ENCODE measurements at places on chromosomes 4 and X.
A peak's percentile ranks its signal among the peaks of the same experiment; 100 is the strongest.

DNA sequence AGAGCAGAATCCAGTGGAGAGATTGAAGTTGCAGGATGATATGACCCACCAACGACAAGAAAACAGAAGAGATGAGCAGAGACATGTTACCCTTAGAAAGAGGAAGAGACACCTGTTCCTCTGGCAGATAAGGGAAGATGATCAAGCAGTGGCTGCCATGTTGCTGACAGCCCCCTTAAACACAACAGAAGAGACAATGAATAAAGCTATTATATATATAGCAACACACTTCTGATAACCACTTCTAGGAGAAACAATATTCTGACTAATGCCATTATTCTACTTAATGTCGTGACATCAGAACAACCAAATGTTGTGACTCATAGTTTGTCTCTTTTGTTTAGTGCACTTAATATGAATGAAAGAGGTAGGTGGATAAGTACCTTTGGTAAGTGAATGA is 44.9 kb downstream of the SH3RF1 start:
- H3K27ac ChIP-seq, result peak overlapping the region; percentile 80
- H3K36me3 ChIP-seq, result peaks cover 30% of the 10 kb centered on the region
- H3K4me3 ChIP-seq, result no peak overlapping the region
- no peaks in the 10 kb centered on the region for H3K27me3 ChIP-seq
- no peak for DNase-seq

DNA sequence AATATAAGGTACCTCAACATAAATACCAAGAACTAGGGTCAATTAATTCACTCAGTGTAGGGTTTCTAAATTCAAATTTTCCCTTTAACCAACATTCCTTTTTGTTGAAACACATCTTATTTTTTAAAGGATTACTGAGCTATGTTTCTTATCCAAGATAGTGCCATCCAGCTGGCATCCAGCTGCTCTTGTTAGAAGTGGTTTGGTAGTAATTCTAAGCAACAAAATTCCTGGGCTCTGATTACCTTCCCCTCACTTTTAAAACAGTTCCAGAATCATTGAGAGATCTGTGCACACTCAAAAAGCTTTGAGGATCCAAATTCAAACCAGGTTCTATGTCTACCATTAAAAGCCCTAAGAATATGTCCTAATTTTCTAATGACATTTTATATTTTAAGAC is 583.7 kb downstream of the TRIML1 start:
- H3K27ac ChIP-seq, result no peak overlapping the region
- no peaks in the 10 kb centered on the region for H3K27me3 ChIP-seq
- no peak overlapping the region for H3K4me3 ChIP-seq
- H3K4me1 ChIP-seq, result no peaks in the 10 kb centered on the region
- DNase-seq, result no peak
- no peaks in the 10 kb centered on the region for H3K36me3 ChIP-seq

GRCh38 chrX:131942034-131942433 is 81.1 kb upstream of the STK26 start:
- H3K4me3 ChIP-seq, result no peak overlapping the region
- no peaks in the 10 kb centered on the region for H3K4me1 ChIP-seq
- no peak overlapping the region for H3K27ac ChIP-seq
- peaks cover 8% of the 10 kb centered on the region for H3K27me3 ChIP-seq

DNA sequence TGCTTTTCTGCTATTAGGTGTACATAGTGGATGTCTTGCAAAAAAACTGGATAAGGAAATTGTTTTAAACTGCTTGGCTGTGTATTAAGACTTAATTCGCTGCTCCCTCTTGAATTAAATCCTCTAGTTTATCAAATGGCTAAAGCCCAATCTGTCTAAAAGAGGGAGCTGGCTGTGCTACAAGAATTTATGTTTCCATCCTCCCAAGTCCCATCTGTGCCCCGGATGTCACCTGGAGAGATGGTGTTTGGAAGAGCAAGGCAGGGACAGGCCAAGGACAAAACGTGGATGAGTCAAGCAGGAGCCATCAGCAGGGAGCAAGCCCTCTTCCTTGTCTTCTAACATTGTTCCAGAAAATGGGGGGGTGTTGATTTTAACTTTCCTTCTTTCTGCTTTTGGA is 171.3 kb upstream of the LCORL start:
- DNase-seq, result no peak
- no peak overlapping the region for H3K27ac ChIP-seq
- H3K36me3 ChIP-seq, result no peaks in the 10 kb centered on the region
- H3K4me3 ChIP-seq, result no peak overlapping the region
- H3K27me3 ChIP-seq, result no peaks in the 10 kb centered on the region

DNA sequence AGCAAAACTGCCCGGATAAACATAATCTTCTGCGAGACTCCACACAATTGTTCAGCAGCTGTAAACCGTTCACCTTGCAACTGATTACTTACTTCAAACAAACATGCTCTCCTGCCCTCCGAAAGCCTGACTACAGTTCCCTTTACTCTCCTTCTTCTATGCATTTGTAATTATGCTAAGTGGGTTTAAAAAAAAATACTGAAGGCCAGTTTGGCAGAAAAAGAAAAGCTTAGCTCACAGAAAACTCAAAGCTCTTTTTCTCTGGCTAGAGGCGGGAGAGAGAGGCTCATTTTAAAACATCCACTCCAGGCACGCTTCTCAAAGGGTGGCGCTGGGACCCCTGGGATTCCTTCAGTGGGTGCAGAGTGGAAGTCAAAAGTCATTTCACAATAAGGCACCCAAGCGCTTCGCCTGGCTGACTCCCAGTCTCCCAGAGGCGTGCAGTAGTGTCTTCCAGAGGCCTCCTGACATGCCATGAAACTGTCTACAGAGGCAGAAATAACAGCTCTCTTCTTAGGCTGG is 1.9 kb downstream of the DHRSX start:
- DNase-seq, result no peak
- peaks cover 17% of the 10 kb centered on the region for H3K4me1 ChIP-seq
- H3K27ac ChIP-seq, result peak overlapping the region; percentile 31
- peaks cover 12% of the 10 kb centered on the region for H3K36me3 ChIP-seq
- H3K27me3 ChIP-seq, result no peaks in the 10 kb centered on the region

DNA sequence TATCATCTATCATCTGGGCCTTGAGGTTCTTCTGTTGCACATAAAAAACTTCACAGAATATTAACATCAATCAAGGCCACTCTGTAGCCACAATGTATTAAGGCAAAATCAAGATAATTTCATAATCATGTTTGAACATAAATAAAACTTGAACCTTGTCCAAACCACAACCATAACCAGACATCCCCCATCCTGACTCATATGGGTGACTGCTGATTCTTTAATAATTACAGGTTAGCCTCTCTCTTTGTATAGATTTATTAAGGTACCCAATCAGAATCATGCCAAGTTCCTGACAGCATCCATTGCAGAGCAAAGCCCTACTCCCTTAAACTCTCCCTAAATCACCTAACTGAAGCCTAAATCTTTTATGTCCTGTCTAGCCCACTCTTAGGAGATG is 16.7 kb upstream of the AREG start:
- no peaks in the 10 kb centered on the region for H3K27me3 ChIP-seq
- no peak overlapping the region for H3K4me3 ChIP-seq
- no peak overlapping the region for H3K27ac ChIP-seq

GRCh38 chrX:47749185-47749967 is 87.3 kb upstream of the ZNF81 start:
- no peaks in the 10 kb centered on the region for H3K36me3 ChIP-seq
- no peaks in the 10 kb centered on the region for H3K4me1 ChIP-seq
- H3K27me3 ChIP-seq, result peaks cover 11% of the 10 kb centered on the region
- H3K27ac ChIP-seq, result no peak overlapping the region
- H3K4me3 ChIP-seq, result no peak overlapping the region

- no peaks in the 10 kb centered on the region for H3K4me1 ChIP-seq
- peaks cover 78% of the 10 kb centered on the region for H3K36me3 ChIP-seq
- no peak for DNase-seq
- no peak overlapping the region for H3K4me3 ChIP-seq
Measured at GRCh38 chr4:10074767-10075105, 41.9 kb downstream of the WDR1 start.

DNA sequence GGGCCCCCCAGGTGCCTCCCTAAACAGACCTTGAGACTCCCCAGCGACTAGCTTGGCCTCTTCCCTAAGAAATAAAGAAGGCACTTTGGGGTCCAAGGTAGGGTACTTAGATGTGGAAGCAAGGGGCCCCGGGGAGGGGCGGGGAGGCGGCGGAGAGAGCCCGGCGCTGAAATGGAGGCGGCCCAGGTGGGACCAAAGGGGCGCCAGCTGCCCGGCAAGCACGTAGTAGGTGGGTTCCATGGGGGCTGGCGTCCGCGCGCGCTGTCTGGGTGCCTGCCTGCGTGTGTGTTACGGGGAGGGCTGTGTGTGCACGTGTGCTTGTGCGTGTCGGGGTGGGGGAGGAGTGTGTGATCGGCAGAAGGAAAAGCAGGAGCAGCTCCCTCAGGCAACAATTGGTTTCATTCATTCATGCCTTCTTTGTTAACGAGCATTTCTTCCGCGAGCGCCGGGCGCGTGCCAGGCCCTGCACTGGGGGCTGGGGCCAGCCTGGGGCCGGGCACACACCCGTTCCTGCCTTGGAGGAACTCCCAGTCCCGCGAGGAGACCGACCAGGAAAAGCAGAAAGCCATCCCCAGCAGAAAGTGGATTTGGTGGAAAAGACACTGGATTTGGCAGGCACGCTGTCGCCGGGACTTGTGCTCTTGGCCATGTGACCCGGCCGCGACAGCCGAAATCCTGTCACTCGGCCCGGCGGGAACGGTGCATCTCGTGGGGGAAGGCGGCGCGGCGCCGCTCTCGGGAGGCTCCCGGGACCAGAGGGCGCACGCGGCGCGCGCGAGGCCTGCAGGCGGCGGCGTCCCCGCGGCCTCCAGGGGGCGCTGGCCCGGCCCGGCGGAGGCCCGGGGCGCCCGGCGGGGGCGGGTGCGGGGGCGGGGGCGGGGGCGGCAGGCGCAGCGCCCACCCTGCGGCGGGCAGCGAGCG is 3.3 kb upstream of the DUSP9 start:
- H3K27ac ChIP-seq, result no peak overlapping the region
- H3K36me3 ChIP-seq, result no peaks in the 10 kb centered on the region
- H3K4me1 ChIP-seq, result no peaks in the 10 kb centered on the region

DNA sequence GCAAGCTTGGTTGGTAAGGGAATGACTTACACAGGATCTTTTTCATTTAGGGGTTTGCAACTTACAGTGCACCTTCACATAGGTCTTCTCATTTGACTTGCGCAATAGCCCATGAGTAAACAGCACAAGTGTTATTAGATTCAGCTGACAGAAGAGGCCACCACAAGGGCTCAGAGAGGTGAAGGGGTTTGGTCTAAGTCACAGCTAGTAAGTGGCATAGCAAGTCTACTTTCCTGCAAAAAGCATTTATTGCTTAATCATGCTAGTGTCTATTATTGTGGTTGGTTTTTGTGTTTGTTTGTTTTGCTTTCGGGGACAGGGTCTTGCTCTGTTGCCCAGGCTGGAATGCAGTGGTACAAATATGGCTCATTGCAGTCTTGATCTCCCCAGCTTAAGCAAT is 83.3 kb downstream of the SPRY1 start:
- H3K4me3 ChIP-seq, result no peak overlapping the region
- DNase-seq, result no peak
- no peaks in the 10 kb centered on the region for H3K27me3 ChIP-seq
- H3K36me3 ChIP-seq, result no peaks in the 10 kb centered on the region

DNA sequence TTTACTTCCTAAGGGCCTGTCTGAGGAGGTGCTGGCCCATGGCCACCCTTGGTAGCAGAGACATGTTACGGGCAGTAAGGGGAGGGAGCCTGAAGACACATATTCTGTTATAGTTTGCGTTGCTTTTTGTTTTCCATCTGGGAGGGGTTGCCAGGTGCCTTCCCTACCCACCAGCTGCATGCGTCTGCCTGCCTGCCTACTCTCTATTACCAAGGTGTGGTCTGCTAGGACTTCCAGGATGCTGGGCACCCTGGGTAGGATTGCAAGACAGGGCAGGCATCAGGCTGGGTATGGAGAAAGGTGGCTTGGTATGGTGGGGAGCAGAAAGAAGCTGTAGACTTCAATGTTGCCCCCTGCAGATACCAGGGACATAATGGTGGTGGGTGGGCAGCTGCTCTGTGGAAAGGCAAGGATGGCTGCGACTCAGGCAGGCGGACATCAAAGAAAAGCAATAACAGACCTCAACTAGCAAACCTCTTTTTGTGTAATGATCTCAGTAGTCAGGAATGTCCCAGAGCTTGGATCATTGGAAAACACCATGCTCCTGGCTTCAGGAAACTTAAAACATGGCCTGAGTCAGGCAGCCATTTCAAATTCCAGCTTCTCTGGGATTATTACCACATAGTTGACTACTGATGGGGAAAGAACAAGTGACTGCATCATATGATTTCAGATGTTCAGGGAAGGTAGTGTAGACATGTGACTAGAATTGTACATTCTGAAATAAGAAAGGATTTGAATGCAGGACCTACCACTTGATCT is 67.8 kb downstream of the HOPX start:
- no peak overlapping the region for H3K4me3 ChIP-seq
- H3K27ac ChIP-seq, result no peak overlapping the region
- H3K36me3 ChIP-seq, result no peaks in the 10 kb centered on the region
- H3K27me3 ChIP-seq, result no peaks in the 10 kb centered on the region

GRCh38 chr4:163554870-163555465 is 60.5 kb downstream of the TMA16 start:
- H3K4me1 ChIP-seq, result peaks cover 2% of the 10 kb centered on the region
- peak; percentile 23 for DNase-seq
- no peak overlapping the region for H3K4me3 ChIP-seq
- peaks cover 33% of the 10 kb centered on the region for H3K27me3 ChIP-seq
- no peaks in the 10 kb centered on the region for H3K36me3 ChIP-seq
- H3K27ac ChIP-seq, result no peak overlapping the region

GRCh38 chr4:3491681-3492405 is 28.7 kb downstream of the DOK7 start:
- H3K27ac ChIP-seq, result no peak overlapping the region
- no peaks in the 10 kb centered on the region for H3K36me3 ChIP-seq
- H3K4me1 ChIP-seq, result no peaks in the 10 kb centered on the region
- H3K27me3 ChIP-seq, result no peaks in the 10 kb centered on the region
- H3K4me3 ChIP-seq, result no peak overlapping the region

DNA sequence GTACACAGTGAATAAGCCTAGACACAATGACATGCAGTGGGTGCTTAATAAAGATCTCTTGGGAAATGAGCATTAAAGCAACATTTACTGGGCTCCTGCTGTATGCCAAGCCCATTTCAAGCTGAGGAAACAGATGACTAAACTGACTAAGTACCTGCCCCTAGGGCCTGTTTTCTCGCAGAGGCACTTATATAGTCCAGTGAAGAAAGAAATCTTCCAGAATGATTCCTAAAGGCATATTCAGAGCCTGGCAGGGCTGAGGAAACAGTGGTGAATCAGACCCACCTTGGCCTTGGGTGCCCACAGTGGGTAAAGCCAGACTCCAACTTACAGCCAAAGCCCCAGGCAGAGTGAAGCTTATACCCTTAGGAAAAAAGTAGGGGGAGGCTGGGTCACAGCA is 22.0 kb upstream of the S100P start:
- no peaks in the 10 kb centered on the region for H3K27me3 ChIP-seq
- DNase-seq, result no peak
- H3K4me1 ChIP-seq, result peaks cover 16% of the 10 kb centered on the region
- H3K36me3 ChIP-seq, result peaks cover 11% of the 10 kb centered on the region
- no peak overlapping the region for H3K4me3 ChIP-seq

DNA sequence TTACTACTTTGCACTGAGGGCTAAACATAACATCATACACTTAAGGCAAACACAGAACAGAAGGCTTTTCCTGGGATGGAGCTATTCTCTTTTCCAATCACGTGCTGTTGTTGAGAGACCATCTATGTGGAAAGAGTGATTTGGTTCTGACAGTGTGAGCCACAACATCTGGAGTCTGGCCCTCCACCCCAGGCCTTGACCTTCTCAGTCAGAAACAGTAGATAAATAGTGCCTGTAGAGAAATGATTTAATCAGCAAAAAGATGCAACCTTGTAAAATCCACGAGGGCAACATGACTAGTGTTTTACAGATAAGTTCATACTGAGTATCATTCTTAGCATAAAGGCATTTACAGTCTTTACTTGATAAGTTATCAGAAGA is 10.8 kb upstream of the SFRP2 start:
- no peak overlapping the region for H3K4me3 ChIP-seq
- H3K27me3 ChIP-seq, result peaks cover 9% of the 10 kb centered on the region
- no peak overlapping the region for H3K27ac ChIP-seq
- DNase-seq, result no peak
- H3K36me3 ChIP-seq, result no peaks in the 10 kb centered on the region
